Myocyte (in vitro differentiated cells): ENCODE measurements at places on chromosomes 4 and X.
A peak's percentile ranks its signal among the peaks of the same experiment; 100 is the strongest.

DNA sequence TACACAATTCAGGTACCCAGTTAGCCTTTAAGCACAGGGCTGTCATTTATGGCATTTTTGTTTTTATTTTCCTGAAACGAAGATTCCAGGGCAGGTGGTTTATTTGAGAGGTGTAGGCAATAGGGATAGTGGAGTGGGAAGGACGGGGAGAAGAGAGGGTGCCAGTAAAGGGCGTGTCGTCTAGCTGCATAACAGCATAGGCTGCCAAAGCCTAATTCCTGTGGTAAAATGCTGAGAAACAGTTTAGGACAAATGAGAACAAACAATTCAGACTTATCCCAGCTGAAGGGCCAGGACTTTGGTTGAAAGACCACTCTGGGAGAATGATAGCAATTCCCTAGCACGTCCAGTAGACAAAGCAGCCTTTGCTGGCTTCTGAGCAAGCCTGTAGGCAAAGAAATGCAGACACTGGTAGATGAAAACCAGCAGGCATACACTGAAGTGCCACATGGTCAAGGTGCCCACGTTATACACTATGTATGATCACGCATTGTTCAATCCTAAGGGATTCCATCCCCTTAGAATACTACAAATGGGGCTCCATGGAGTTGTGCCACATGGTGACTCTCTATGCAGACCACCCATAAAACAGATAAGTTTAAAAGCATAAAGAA lies 70.6 kb downstream of the PKD2 start:
- peak; percentile 61 for DNase-seq

- DNase-seq = peak; percentile 43
Observed at GRCh38 chr4:153676984-153677383, 7.1 kb upstream of the TLR2 start.

DNA sequence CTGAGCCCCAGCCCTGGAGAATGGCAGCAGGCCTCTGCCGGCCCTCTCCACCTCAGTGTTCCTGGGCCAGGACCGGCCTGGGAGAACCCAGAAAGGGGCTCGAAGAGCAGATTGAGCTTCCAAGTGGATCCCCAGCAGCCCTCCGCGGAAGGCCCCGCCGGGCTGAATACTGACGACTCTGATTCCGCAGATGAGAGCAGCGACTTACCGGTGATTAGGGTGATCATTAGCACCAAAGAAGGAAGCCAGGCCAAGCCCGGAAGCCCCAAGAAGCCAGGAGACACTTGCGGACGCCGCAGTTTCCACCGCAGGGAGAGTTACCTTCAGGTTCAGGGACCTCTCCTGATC lies 876 bp downstream of the LOC101059915 start:
- DNase-seq = no peak

GRCh38 chrX:39728852-39729598 lies 368.7 kb downstream of the BCOR start:
- DNase-seq = no peak
